ENCODE measurements at places on chromosomes 12 and 14. TPM values are rescaled to one million over a fixed set of nuclear protein-coding genes. Genes with fewer than 3 reads are reported as not detected.
A peak's percentile ranks its signal among the peaks of the same experiment; 100 is the strongest.

DNA sequence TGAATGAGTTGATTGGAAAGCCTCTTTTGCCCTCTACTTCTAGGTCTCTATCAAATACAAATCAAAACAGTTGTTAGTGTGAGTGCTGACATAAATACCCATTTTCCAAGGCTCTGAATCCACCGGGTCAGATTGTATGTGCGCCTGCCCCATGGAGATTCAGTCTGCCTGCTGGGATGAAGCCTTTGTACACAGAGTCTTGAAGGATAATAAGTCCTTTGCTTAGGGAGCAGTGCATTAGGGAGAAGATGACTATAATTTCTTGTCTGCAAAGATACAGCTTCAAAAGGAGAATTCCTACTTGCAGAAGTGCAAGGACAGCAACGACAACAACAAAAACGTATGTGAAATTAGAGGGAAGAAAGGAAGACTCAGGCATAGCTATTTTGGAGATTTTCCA lies 90.3 kb upstream of the VRK1 start:
- DNase-seq = no peak

DNA sequence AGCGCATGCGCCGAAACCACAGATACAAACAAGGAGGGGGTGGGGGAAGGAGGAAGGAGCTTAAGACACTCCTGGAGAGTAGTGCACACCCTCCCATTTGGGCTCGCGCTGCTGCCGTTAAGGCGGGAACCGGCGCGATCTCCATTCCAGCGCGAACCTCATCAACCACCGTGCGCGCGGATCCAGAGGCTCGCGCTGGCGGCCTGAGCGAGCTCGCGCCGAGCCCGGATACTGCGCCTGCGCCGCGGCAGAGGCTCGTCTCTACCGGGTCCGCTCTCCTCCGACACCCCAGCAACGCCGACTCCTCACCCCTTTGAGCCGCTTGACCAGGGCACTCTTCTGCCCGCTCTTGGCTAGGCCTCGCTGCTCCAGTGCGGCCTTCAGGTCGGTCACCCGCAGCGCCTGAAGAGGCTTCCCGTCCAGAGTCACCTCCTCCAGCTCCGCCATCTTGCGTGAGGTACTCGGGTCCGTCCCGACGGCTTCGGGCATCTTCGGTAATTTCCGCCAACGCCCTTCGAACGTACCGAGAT lies at the start of gene ACIN1:
ACIN1 (minus strand) TSS at position 471 of the 530 bp plus-strand sequence; CDS start at position 447, 24 bp downstream.
- DNase-seq = peak; percentile 100

GRCh38 chr14:45104561-45104960 lies 20.6 kb downstream of the PRPF39 start:
- DNase-seq = no peak

GRCh38 chr12:13182881-13183280 lies 13.6 kb upstream of the EMP1 start:
- no peak for DNase-seq

DNA sequence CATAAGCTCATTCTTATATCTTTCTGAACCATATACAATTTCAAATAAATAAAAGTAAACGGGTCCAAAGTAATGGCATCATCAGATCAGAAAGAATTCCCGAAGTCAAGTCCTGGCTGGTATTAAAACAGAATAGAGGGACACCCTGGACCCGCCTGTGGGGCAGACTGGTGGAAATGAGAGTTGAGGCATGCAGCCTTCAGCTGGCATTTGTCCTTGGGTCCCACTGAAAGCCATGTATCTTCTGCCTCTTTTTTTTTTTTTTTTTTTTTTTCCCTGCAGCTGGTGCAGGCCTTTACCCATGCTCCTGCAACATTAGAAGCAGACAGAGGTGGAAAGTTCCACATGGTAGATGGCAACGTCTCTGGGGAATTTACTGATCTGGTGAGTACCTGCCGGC lies 9.9 kb downstream of the AHSA1 start:
- no peak for DNase-seq

DNA sequence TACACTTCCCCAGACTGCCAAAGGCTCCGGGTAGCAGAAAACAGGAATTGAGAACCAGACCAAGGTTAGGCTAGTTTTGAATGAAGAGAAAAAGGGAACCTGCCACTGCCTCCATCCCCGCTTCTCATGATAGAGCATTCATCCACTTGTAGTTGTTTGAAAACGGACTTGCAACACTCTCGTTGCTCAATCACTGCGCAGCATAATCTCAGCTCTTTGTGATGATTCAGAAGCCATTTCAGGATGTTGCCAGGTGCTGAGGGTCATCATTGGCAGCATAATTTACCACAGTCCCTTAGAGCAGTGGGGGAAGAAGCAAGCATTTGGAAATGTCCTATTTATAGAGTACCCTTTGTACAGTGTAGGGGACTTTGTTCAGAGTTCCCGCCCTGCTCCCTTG lies 25.6 kb downstream of the KCNK13 start:
- DNase-seq = no peak

DNA sequence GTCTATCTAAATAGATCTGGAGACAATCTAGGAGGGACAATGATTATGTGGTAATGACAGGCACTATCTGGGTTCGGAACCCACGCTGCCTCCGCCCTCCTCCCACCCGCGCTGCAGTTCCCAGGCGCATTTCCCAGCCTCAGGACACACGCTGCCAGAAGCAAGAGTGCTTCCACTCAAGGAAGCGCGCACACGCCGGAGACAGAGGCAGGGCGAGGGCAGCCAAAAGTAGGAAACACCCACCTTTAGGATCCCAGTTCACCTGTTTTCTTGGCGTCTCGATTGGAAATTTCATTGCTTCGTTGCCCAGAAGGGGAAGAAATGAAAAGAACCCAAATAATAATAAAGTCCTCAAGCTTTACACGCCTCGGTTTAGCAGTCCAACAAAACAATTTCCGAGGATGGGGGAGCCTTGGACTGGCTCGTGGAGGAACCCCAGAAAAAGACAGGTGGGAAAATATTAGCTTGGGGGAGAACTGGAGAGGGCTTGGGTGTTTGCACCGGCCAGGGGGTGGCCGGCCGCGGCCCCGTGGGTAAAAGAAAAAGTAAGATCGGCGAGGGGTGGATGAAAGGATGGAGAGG lies 474 bp downstream of the KCNK10 start:
- no peak for DNase-seq

DNA sequence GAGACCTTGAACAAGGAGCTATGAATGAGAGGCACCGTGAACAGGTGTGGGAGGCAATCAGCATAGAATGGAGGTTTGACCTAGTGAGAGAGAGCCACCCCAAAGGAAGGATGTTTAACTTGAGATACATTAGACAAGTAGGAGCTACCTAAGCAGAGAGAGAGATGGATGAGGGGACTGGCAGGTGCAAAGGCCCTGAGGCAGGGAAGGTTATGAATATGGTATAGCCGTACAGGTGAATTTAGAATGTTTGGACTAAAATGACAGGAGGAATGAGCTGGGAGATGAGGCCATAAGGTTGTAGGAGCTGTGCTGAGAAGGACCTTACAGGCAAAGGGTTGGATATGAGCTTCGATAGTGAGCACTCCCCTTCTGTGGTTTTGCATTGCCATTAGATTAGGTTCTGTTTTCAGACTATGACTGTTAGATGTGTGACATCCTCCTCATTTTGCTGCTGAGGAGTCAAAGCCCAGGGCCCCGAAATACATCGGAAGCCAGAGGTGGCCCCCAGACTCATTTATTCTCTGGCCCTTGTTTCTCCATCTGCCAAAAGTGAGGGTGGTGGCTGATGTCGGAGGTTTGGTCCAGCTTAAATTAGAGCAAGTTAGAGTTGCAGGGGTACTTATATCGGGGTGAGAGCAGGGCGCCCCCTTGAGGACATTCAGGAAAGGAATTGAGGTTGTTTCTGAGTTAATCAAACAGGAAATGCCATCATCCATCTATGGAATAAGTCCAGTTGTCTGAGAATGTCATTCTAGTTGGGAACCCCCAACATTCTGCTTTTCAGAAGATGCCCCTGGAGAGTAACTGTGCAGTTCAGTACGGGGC lies 29.4 kb downstream of the SLC24A4 start:
- no peak for DNase-seq

DNA sequence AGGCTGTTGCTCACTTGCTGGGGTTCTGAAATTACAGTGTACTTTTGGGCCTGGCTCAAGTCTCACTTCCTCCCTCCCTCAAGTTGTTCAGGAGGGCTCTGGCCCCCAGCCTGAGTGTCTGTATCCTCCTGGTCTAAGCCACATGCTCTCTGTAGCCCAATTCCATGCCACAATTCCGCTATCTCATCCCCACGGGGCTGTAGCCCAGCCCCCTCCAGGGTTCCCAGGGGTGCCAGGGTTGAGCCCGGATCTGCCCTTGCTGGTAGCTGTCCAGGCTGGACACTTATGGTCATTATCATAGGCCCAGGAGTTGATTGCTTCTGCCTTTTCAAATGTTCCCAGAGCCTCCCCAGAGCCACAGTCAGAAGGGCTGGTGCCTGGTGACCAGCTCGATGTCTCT lies 65.3 kb downstream of the PRIMA1 start:
- no peak for DNase-seq

DNA sequence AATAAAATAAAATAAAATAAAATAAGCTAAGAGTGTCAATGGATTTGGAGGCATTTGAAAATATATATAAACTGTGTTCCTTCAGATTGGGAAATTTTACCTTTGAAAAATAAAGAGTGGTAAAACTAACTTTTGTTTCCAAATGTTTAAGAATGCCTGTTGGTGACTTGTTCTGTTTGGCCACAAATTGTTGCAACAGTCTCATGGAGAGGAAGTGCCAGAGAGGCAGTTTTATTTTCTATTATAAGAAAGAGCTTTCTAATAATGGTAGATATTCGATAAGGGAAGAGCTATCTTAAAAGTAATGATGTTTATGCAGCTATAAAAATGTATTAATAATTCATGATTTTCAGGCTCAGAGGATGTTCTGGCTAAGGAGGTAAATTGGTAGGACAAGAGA lies 68.8 kb upstream of the MDGA2 start:
- no peak for DNase-seq

- no peak for DNase-seq
Observed at GRCh38 chr14:102035914-102036313, 50.9 kb downstream of the HSP90AA1 start.

GRCh38 chr12:76998908-76999556 lies 66.3 kb downstream of the E2F7 start:
- DNase-seq = no peak

GRCh38 chr14:66496911-66497310 lies 10.7 kb downstream of the CCDC196 start:
- no peak for DNase-seq

GRCh38 chr12:131793243-131794022 lies 34.8 kb upstream of the MMP17 start:
- DNase-seq = no peak

- no peak for DNase-seq
Observed at GRCh38 chr12:63292471-63293221, 141.6 kb upstream of the AVPR1A start.

- no peak for DNase-seq
Observed at GRCh38 chr14:94213021-94213420, 38.9 kb downstream of the PPP4R4 start.

DNA sequence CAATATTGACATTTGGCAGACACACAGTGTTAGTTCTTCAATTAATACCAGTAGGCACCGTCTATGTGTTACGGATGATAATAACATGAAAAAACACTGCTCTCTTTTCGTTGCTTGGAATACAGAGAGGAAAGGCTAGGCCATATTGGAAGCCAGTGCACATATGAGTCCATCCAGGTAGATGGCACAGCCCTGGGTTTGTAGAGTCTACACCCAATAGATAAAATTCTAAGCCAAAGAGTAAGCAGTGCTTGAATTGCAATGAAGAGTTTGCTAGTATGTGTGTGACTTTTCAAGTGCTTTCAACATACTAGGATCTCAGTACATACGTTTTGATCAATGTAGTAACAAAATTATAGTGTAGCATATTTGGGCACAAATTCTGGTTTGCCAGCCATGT lies 243.3 kb upstream of the AVPR1A start:
- DNase-seq = no peak

REC8 gene
- total RNA-seq = 160 TPM

SCNN1A gene
- total RNA-seq = not detected

ENDOU gene
- total RNA-seq = not detected

ZFYVE1 gene
- total RNA-seq = 14.3 TPM

ADAMTS20 gene
- 2.0 TPM for total RNA-seq

TMEM229B gene
- 5.9 TPM for total RNA-seq

RERG gene
- total RNA-seq = 0.61 TPM
